ENCODE measurements at places on chromosomes 6 and 20.
A peak's percentile ranks its signal among the peaks of the same experiment; 100 is the strongest.

DNA sequence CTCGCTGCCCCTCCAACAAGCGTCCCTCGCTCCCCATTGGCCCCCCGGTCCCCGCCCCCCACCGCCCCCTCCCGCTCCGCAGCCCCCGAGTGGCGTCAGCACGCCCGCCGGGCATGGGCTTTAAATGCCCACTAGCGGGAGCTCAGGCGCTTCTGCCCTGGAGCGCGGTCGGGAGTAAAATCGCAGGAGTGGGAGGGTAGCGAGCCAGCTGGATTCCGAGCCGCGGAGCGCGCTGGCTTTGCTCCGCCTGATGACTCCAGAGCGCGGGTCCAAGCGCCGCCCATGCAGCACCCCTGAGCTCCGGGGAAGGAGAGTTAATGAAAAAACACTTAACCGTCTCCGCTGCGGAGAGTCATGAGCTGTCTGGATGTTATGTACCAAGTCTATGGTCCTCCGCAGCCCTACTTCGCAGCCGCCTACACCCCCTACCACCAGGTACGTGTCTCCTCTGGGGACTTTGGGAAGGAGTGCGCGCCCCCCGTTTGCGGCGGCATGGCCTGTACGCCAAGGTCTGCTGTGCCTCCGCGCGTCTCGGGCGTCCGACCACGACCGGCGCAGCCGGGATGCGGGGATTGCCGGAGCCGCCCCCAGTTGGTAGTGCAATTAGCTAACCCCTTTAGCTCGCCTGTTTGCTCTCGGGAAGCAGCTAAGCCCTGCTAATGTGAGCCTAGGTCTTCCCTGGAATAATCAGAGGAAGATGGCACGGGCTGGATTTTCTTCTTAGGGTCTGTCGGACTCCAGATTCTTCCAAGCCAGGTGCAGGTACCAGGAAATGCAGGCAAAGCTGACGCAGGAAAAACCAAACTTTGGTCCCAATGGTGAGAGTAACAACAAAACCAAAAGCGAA is at the start of gene VGLL2:
Gene VGLL2 (plus strand): TSS at position 149 of the 847 bp plus-strand sequence. CDS start 206 bp downstream, at position 355.
- DNase-seq = peak; percentile 18

DNA sequence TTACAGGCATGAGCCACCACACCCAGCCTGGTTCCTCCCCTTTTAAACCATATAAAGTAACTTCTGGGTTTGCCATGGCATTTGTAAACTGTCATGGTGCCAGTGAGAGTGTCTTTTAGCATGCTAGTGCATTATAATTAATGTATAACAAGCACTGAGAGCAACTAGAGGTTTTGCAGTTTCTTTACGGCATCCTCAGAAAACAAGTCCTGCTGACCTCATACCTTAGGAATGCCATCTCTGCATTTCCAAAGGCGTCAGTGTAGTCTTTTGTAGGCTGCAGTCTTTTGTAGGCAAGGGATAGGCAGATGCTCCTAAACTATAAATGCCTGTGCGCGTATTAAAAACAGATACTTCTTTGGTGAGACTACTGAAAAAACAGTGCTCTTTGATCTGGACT is 75.0 kb upstream of the EZR start:
- DNase-seq = no peak

GRCh38 chr6:22875845-22876244 is 306.5 kb downstream of the HDGFL1 start:
- DNase-seq = no peak

- DNase-seq = no peak
Observed at GRCh38 chr6:145245119-145245518, 490.2 kb downstream of the EPM2A start.

GRCh38 chr6:111667931-111668330 is 62.3 kb upstream of the TRAF3IP2 start:
- DNase-seq = no peak

DNA sequence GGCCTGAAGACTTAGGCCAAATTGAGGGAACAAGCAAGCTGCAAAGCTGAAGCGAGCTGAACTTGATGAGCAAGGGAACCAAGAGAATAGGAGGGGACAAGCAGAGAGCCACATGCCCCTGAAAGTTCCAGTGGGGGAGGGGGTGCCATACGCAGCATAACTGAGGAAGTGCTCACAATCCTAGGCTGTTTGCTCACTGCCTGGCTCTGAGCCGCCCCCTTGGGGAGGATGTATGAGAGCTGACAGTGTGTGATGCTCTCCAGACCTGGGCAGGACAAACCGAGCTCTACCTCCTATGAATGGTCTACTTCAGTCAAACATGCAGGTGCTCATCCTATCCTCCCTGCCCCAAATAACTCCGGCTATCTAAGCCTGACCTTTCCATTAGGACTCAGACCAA is 52.1 kb downstream of the FAXC start:
- DNase-seq = no peak

DNA sequence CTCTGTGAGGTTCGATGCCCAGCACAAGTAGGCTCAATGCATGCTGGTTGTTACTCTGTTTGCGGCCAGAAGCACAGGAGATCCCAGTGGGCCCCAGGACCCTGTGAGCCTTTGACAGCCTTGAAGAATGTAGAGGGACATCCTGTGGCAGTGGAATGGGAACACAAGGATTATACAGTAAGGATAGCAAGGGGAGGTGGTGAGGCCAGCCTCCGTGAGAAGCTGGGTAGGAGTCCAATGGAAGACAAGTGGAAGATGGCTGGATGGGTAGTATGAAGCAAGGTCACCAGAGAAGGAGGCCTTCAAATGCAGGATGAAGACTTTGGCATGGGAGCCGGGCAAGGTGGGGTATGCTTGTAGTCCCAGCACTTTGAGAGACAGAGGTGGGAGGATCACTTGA is 622.9 kb upstream of the CDH4 start:
- DNase-seq = no peak

DNA sequence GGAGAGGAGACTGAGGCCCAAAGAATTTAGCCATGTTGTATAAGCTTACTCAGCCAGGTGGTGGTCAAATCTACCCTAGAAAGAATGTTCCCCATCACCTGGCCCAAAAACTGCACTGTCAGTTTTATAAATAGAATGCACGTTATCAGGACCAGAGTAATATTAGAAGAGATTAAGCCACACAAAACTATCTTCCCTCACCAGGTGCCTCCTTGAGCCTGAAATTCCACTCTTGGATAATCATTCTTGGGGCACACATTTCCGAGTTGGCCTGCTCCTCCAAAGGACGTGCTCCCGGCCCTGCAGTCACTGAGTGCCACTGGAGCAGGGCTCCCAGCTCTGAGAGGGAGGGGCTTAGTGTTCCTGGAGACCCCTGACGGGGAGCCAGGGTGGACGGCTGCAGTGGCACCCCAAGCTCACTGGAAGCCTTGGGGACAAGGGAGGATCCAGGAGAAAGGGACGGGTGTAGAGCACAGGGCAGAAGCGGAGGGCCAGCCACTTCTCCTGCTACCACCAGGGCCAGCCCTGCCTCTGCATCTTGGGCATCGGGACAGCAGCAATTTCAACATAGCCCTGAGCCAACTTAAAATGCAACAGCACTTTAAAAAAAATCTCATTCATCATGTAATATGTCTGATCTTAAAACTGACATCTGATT is 160.8 kb upstream of the QKI start:
- no peak for DNase-seq

- DNase-seq = peak; percentile 31
Observed at GRCh38 chr6:15911753-15912504, 217.0 kb upstream of the MYLIP start.

DNA sequence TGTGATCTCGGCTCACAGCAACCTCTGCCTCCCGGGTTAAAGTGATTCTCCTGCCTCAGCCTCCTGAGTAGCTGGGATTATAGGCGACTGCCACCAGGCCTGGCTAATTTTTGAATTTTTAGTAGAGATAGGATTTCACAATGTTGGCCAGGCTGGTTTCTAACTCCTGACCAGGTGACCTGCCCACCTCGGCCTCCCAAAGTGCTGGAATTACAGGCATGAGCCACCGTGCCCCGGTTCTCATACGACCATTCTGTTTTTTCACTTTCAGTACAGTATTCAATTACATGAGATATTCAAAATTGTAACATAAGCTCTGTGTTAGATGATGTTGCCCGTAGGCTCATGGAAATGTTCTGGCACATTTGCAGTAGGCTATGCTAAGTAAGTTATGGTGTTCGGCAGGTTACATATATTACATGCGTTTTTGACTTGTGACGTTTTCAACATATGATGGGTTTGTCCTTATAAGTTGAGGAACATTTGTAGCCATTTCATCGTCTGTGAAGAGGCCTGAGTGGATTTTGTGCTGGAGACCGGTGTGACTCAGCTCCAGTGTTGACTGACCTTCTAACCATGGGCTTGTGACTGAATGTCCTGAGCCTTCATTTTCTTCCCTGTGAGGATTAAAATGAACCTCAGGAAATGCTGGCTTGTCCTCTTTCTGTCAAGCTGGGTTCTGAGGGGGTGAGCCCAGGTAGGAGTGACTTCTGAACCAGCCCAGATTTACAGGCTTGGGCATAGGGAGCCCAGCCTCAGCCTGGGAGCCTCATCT is 12.2 kb downstream of the PPARD start:
- DNase-seq = no peak

GRCh38 chr6:50699051-50699775 is 14.1 kb upstream of the TFAP2D start:
- DNase-seq = no peak

DNA sequence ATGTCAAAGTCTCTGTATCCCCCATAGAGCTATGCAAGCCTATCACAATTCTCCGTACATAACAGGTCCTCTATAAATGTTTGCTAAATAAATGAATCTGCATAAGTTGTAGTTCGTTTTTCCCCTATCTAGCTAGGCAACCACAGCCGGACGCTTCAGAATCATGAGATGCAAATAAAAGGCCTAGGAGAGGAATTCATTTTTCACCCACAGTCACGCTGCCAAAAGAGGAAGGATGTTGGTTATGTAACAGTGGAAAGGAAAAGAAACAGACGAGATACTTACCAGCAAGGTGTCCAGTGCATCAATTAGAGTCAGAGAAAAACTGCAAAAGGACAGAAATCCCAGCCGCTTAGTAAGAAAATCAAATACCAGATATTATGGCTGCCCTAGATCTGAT is 2.4 kb downstream of the EDEM2 start:
- DNase-seq = no peak

- DNase-seq = no peak
Observed at GRCh38 chr6:35534407-35535170, 21.9 kb upstream of the TULP1 start.

Data from activated naive CD8-positive, alpha-beta T cell treated with anti-CD3 and anti-CD28 coated beads, Interleukin-2, amount 50 U/mL, for 24 hours (primary cell).